Left renal pelvis (tissue), 4 donors: ENCODE measurements at places on chromosomes 16 and 17.

DNA sequence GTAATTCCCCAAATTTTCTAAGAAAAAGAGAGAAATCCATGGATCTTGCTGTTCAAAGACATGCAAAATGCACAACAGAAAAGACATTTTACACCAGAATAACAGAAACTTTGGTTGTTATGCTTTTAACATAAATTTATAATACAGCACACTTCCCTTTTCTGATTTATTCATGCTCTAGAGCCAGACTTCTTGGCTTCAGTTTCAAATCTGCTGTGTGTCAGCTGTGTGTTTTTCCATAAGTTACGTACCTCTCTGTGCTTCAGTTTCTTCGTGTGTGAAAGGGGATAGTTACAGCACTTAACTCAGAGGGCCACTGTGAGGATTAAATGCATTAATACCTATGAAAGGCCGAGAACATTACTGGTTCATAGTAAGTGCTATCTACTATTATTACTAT, 6.8 kb upstream of the CCL3L1 start:
- no peak for DNase-seq

GRCh38 chr17:78407387-78408000, 29.0 kb downstream of the PGS1 start:
- no peak for DNase-seq

DNA sequence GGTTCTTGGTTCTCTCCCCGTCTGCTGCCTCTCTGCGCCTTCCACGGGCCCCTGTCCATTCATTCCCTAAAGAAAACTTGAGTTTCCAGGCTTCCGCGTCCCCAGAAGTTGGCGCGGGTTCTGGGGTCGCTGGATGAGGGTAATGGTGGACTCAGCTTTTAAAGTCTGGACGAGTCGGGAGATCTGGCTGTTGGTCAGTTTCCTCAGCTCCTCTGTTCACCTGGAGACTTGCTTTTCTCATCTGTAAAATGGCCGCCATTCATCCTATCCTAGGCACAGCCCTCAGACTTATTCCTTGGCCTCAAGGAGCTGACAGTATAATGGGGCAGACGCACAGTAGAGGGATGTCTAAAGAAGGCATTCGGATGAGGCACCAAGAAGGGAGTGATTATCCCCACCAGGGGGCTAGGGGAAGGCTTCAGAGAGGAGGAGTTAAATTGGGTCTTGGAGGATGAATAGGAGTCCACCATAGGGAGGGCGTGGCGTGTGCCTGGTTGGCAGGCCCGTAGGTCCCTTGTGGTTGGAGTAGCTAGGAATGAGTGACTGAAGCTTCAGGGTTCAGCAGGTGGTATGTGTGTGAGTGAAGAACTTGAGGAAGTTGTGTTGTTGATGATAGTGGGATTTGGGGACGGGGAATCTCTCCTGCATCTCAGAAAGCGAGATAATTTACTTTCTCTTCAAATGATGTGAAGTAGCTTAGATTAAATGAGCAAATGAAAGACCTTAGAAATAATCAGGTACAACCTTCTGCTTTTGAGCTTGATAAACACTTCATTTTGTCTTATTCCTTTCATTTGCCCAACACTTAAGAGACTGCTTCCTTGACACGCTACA, 652 bp downstream of the VPS35L start:
- DNase-seq, result peak; percentile 2

- DNase-seq, result no peak
Measured at GRCh38 chr17:49515196-49515770, 20.2 kb downstream of the NGFR start.

DNA sequence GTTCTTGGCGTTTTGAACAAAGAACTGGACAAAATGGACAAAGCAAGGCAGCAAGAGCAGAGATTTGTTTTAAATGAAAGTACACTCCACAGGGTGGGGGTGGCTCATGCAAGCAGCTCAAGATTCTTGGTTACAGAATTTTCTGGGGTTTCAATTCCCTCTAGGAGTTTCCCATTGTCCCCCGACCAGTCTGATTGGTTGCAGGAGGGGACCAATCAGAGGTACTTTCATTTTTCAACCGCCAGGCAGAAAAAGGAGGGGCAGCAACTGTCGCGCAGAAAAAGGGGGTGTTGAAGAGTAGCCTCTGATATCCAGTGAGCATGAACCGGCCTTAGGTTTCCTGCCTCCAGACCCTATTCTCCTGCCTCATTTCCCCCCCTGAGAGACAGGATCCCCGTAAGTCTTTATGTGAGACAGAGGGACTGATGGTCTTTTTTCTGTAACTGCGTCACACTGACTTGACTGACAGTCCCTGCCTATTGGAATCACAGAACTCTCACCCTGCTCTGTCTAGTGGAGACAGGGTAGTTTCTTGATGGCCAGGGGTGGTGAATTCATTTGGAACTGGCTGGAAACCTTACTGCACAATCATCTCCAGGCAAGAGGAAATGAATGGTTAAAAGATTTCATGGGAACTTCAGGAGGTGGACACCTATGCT, 59.4 kb upstream of the ALOX12 start:
- DNase-seq, result no peak

DNA sequence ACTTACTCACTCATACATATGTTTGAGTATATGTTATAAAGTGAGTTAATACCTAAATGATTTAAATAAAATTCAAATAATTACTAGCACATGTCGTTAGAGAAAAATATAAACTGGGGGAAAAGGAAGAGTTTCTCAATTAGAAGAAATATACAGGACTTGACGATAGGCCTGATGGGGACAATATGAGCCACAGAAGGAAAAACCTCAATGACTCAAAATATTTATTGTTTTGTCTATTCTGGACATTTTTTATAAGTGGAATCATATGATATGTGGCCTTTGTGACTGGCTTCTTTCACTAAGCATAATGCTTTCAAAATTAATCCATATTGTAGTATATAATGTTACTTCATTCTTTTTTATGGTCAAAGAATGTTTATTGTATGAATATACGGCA, 339.2 kb upstream of the PMFBP1 start:
- DNase-seq, result no peak

GRCh38 chr17:73007407-73007806, 85.1 kb downstream of the SLC39A11 start:
- no peak for DNase-seq

DNA sequence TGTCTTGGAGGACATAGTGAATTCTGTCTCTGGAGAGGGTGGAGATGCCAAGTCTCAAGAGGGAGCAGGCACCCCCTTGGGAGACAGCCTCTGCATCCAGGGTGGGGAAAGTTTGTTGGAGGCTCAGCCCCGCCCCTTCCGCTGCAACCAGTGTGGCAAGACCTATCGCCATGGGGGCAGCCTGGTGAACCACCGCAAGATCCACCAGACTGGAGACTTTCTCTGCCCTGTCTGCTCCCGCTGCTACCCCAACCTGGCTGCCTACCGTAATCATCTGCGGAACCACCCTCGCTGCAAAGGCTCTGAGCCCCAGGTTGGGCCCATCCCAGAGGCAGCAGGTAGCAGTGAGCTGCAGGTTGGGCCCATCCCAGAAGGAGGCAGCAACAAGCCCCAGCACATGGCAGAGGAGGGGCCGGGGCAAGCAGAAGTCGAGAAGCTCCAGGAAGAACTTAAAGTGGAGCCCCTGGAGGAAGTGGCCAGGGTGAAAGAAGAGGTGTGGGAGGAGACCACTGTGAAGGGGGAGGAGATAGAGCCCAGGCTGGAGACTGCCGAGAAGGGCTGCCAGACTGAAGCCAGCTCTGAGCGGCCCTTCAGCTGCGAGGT, 5.2 kb downstream of the ZNF646 start:
- DNase-seq, result no peak

- no peak for DNase-seq
Measured at GRCh38 chr16:56716761-56717160, 13.2 kb upstream of the NUP93 start.

DNA sequence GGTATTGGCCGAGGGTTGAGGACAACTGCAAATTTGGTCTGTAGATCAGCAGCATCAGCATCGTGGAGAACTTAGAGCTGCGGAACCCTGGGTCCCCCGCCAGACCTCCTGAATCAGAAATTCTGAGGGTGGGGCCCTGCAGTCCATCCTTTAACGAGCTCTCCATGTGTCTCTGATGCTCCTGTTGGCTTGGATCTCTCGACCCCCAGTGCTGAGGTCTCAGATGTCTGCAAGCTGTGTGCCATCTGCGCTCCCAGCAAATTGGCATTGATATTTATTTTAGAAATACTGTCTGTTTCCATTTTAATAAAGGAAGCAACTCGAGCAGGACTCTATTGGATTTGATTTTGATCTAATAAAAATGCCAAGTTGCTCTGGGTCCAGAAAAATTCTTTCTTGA, 250.0 kb downstream of the KATNIP start:
- no peak for DNase-seq

DNA sequence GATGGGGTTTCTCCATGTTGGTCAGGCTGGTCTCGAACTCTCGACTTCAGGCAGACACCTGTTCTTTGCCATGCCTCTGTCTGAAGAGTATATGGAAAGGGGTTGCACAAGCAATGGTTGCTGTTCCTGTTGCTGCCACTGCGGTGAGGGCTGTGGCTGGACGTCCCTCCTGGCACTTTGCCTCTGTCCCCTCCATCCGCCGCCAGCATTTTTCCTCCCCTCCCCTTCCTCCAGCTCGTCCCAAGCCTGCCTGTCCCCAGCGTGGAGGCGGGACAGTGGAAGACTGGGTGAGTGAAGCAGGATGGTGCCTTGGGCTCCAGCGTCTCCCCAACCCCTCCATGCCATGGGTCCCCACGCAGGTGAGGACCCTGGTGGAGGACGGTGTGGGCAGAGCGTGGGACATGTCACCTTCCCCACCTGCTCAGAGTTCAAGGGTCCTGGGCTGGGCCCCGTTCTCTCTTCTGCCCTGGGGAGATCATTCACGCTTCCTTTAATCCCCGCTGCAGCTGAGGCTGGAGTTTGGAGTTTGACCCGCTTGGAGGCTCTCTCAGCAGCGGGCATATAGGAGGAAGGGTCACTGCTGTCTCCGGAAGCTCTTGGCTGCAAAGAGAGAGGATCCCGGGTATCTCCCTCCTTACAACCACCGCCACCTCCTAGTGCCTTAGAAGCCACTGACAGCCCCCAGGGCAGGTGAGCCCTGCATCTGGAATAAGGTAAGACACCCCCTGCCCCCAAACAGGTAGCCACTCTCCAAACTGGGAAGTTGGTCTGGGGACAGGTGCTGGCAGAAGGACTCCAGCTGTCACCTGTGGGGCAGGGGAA, at the start of gene SLC5A11:
SLC5A11 (plus strand) TSS at position 238 of the 822 bp plus-strand sequence. CDS start 12,681 bp downstream, outside the sequence.
- no peak for DNase-seq

GRCh38 chr16:71846431-71846830, 655 bp downstream of the ATXN1L start:
- no peak for DNase-seq

DNA sequence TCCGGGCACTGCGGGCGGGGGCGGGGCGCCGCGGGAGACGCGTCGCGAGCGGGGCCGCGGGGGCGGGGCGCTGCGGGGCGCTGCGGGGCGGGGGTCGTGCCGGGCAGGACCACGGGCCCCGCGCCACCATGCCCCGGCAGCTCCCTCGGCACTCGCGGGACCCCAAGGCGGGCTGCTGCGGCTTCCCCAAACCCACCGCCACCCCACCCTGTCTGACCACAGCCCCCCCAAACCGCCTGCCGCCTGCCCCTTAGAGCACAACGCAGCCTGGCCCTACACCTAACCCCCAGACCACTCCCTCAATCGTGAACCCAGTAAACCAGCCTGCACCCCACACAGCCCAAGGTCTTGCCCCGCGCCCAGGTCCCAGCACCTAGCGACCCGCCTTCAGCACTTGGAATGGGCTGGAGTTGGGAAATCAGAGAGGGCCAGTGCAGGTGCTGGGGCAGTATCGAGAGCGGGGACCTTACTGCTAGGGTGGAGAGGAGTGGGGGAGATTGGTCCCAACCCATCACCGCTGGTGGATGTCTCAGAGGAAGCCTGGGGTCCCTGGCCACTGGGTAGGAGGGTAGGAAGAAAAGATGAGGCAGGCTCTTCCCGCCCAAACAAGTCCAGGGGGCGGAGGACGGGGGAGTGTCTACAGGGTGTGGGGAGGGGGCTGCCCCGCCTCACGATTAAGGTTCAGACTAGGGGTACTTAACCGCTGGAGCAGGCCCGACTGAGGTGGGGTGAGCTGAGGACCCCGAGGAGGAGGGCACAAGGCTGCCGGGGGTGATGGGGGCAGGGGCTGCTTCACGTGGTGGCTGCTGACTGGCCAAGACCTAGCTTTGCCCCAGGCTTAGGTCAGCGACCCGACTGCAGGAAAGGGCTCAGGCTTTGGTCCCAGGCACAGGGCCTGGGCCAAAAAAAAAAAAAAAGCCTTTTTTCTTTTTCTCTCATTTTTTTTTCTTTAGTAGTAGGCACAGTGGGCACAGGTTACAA, 539 bp upstream of the VAMP2 start:
- DNase-seq, result no peak

DNA sequence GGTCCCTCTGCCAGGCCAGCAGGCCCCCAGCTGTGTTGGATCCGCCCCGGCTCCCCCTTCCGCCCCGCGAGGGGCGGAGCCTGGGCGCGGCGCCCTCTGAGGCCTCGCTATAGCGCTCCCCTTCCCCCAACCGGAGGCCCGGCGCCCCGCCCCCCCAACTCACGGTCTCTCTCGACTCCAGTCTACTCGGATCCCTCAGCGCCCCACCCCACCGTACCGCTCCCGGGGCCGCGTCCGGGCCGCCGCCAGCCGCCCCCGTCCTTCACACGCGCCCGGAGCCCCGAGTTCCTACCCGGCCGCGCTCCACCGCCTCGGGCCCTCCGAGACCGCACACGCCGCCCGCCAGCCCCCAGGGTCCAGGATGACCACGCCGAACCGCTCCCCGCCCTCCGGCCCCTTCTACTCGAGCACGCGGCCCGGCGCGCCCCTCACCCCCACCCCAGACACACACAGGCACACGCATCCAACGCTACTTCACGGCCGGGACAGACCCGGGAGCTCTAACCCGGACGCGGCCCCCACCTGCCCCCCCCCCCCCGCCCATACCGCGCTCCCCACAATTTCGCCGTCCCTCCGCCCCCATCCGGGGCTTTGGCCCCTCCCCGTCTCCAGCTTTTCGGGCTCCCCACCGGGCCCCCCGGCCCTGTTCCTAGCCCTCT, 1.4 kb downstream of the PHF23 start:
- DNase-seq, result no peak

DNA sequence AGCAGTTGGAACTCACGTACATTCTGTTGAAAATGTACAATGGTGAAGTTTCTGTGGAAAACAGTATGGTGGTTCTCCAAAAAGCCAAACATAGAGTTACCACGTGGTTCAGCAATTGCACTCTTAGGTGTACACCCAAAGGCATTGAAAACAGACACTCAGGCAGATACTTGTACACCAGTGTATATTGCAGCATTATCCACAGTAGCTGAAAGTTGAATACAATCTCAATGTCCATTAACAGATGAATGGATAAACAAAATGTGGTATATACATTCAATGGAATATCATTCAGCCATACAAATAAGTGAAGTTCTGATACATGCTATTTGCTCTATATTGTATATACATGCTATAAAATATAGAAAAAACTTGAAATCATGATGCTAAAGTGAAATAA, 23.2 kb downstream of the TBX2 start:
- DNase-seq, result no peak

DNA sequence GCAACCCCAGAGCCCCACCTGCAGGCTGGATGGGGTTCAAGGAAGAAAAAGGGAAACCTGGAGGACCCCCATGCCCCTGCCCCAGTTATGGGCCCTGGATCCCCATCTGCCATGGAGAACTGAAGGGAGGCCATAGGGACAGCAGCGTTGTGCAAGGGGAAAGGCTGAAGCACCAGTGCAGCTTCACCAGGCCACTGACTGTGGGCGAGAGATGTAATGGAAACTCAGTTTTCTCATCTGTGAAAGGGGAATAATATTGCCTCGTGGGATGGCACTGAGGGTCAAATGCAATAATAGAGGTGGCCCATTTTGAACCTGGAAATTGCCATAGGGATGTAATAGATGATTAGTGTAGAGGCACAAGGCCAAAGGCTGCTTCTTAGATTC, 9.9 kb upstream of the TSPOAP1 start:
- no peak for DNase-seq

GRCh38 chr17:54860617-54861470, 39.8 kb upstream of the TOM1L1 start:
- no peak for DNase-seq

- DNase-seq, result no peak
Measured at GRCh38 chr16:88030498-88030897, 79.3 kb downstream of the BANP start.
